ENCODE measurements at places on chromosomes 5 and 9.

DNA sequence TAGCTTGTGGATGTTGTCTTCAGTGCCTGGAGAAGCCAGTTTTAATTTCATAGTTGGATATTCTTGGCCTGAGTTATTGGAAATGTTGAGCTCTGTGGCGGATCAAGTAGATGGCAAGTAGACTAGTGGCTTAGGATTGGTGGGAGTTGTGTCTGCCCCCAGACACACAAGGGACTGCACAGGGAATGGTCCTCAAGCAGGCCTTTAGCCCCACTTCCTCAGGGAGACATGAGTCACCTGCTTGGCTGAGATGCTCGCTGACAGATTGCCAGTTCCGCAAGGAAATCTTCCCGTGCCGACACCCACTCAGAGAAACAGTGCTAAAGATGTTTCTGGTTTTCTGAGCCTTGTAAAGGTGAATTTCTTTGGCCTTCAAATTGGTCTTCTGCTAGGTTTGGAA lies 18.8 kb upstream of the CATSPER3 start:
- DNase-seq = no peak

DNA sequence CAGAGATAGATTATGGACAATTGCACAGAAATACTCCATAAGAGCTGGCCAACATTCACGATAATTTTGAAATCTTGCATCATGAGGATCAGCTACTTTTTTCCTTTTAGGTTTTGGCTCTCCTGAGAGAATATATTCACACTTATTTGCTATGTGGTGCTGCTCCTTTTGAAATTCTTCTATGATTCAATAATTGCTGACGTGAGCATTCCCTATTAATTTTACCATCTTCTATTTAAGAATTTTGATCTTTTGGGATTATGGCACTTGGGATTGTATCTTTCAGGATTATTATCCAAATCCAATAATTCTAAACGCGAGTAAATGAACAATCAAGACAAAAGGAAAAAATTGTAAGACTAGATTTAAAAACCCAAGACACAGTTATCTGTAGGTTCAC lies 358.8 kb downstream of the ELAVL2 start:
- DNase-seq = no peak

GRCh38 chr9:107833295-107833694 lies 343.7 kb upstream of the KLF4 start:
- no peak for DNase-seq

- no peak for DNase-seq
Observed at GRCh38 chr5:139693676-139694364, 45.7 kb downstream of the CXXC5 start.

DNA sequence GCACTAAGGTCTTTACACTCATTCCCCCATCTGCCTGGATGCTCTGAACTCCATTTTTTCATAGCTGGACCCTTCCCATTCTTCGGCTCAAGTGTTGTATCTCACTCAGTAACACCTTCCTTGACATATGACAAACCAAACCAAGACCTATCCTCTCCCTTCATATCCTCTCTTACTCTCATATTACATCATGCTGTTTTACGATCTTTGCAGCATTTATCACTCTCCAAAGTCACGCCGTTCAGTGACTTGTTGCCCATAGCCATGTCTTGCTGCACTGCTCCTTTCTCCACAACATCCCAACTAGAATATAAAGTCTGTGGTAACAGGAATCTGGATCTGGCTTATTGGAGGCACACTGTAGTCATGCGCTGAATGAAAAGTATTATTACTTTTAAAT lies 923.6 kb upstream of the DMAC1 start:
- no peak for DNase-seq

DNA sequence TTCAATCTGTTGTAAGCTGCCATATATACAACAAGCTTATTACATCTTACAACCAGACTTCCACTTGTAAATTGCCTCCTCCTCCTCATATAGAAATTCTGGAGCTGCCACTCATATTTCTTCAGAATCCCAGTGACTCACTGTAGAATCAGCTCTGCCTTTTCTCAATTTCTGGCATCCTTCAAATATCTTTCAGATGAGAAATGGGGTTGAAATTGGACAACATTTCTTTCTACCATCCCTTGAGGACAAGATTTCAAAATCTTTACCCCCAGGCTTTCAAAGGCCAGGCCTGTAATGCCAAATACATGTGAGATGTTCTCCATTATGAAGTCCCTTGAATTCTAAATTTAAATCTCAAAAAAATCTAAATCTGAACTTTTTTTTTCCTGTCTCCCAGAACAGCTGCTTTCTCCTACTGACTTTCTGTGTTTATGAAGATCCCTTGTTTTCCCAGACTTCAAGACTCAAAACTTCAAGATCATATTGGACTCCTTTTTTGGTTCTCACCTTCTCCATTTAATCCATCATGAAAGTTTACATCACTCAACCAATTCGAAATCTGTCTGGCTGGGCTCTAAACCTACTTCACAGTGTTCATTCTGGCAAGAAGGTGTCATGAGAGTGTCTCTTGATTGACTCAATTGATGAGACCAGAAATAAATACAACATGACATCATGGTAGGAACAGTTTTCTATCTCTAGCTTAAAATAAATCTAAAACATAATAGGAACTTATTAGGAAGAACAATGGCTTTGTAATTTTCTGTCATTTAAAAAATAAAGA lies 109.8 kb downstream of the HMHB1 start:
- no peak for DNase-seq

DNA sequence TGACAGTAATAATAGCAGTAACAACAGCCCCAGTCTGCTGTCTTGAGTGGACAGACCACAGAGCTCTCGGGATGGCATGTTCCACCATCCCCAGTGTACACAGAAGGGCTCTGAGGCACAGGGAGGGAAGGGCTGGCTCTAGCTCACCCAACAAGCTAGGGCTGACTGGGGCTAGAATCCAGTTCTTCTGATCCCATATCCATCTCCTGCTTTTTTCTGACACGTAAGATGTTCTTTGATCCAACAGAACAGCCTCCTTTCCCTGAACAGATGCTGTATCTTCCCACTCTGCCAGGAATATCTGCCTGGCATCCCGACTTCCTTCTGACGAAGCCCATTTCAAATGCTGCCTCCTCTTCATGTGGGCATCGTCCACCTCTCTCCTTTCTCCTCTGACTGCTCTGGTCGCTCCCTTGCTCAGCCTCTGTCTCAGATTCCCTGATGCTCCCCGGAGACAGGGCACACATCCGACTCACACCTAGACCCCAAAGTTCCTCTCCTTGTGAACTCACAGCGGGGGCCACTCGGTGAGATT lies 43.6 kb upstream of the CLK4 start:
- no peak for DNase-seq

GRCh38 chr5:159317849-159318248 lies 12.4 kb downstream of the IL12B start:
- no peak for DNase-seq

GRCh38 chr9:120689860-120690259 lies 24.4 kb downstream of the MEGF9 start:
- no peak for DNase-seq

- DNase-seq = no peak
Observed at GRCh38 chr9:132888151-132888550, 9.5 kb downstream of the SPACA9 start.

DNA sequence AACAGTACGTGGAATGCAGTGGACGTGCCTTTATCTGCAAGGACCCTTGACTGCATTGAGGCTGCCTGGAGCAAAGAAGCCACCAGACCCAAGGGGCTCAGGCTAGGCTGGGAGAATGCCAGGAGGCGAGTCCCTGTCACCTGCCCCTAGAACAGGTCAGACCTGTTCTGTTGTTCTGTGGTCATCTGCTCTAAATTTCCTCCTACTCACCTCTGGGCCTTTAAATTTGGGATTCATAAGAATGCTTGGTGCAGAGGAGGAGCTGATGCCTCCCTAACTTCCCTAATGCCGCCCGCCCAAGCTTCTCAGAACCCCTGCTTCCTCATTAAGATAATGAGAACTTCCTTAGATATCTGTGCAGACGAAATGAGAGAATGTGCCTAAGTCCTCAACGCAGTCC lies 32.0 kb downstream of the DAPK1 start:
- no peak for DNase-seq

DNA sequence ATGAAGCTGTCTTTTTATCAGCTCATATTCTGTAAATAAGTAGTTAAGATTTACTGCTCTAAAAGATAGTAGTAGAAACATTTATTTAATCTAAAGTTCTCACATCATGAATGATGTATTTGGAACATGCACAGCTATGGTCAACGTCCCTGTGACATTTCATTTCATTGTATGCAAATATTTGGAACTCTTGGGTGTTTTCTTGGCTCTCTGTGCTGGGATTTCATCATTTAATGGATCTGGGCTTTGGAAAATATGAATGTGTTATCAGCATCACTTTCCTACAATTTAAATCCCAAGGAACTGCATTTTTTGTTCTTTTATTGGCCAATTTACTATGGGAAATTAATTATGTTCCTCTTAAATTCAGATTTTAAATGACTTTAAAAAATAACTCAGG lies 462.9 kb downstream of the SEMA5A start:
- no peak for DNase-seq

- no peak for DNase-seq
Observed at GRCh38 chr5:107900721-107901120, 230.0 kb upstream of the EFNA5 start.

DNA sequence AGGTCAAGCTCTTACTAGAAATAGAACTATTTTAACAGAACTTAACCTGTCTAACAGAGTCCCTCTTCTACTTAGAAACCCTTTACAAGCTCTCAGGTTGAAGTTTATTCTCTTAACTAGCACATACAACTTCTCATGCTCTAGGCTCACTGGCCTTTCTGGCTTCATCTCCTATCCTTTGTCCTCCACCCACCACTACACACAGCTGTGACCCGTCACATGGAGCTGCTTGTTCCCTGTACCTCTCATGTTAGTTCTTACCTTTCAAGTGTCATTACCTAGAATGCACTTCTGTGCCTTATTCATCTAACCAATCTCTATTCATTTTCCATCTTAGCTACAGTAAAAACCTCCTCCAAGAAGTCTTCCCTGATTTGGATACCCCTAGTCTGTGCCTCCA lies 89.4 kb upstream of the APC start:
- DNase-seq = no peak

- peak; percentile 50 for DNase-seq
Observed at GRCh38 chr9:34252670-34253459, 74.0 kb downstream of the UBAP1 start.

DNA sequence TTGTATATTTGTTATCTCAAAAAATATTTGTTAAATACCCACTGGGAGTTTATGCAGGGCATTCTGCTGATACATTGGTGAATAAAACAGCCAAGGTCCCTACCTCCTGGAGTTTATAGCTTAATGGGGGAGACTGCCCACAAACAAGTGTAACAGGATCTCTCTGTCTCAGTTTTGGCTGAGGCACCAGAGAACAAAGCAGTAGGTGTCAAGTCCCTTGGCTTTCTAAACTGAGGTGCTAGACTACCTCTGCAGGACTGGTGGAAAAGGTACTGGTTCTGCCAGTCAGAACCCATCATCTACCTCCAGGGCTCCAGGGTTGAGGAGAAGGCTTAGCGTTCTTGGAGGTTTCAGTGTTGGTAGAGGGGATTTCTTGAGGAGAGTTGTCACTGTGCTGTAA lies 188.4 kb upstream of the ELL2 start:
- no peak for DNase-seq

- no peak for DNase-seq
Observed at GRCh38 chr5:89930591-89931392, 478.8 kb downstream of the CETN3 start.

DNA sequence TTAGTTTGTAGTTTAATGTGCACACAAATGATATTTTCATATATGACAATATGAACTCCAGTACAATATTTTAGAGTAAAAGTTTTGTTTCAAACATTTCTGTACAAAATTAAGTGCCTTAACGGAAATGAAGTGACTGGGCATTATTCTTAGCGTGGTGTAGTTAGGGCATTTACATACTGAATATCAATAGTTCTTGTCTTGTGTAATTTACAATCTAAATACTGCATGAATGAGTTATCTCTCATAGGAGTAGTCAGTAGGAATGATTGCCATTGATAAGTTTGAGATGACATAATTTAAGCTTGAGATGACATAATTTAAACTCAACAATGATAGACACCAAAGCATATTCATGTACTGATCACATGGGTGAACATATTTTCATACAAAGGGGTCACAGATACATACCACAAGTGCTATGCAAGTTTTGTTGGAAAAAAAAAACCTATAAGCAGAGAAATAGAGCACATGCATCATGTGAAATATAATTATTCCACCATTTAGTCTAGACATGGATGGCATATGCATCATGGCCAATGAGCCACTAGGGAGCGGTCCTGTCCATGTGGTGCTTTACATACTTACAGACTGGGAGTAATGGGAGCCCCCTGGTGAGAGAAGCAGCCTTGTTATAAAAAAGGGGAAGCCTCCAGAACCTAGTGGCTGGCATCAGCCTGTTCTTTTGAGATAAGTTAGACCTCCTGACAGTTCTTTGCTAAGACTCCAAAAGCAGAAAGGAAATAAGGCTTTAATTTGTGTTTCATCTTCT lies 1523.9 kb downstream of the MAT2B start:
- no peak for DNase-seq

DNA sequence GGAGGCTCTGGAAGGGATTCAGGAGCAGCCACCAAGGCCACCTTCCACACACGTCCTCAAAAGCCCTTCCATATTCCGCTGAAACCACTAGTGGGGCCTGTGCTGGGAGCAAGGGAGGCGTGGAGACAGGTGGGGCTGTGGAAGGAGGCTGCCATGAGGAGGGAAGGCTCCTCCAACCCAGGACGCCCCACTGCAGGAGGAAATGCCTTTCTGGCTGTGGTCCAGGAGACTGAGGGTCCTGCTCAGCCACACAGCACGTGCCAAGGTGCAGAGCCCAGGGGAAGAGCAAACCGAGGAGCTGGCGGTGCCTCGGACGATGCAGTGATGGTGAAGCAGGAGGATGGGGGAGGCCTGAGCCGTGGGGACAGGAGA lies 49.5 kb downstream of the ADAMTS2 start:
- no peak for DNase-seq

GRCh38 chr9:132583584-132584304 lies 1.3 kb downstream of the BARHL1 start:
- no peak for DNase-seq

- DNase-seq = no peak
Observed at GRCh38 chr5:53430618-53431252, 49.7 kb upstream of the FST start.

GRCh38 chr5:120568711-120569110 lies 104.6 kb downstream of the PRR16 start:
- no peak for DNase-seq

GRCh38 chr9:97807681-97808080 lies 45.3 kb upstream of the FOXE1 start:
- no peak for DNase-seq

DNA sequence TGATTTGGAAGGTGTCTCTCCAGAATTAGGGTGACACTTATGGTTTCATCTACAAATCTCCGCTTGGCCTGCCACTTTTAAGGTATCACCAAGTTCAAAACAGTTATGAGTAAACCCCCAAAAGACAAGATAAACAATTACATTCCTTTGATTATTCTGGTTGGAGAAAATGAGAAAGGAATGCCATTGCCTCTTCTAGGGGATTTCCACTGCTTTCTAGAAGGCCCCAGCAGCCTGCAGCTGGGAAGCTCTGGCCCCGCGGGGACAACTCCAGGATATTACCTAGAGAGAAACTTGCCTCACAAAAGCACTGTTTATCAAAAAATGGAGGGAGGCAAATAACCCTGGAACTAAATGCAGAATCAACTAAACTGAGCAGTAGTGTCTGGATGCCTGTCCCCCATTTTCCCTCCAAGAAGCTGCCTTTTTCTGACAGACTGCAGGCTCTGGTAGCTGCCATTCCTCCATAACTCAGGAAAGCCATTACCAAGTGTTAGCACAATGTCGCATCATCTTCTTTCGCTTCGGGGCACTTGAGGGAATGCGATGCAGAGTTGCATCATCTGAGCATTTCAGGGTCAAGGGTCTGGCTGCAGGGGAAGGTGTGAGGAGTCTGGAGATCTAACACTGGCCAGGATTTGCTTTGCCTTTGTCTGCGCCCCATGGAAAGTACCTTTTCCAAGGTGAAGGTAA lies 71.5 kb upstream of the PLPP6 start:
- DNase-seq = no peak
